ENCODE measurements at places on chromosomes 5 and 9. TPM values are rescaled to one million over a fixed set of nuclear protein-coding genes. Genes with fewer than 3 reads are reported as not detected.
A peak's percentile ranks its signal among the peaks of the same experiment; 100 is the strongest.

DNA sequence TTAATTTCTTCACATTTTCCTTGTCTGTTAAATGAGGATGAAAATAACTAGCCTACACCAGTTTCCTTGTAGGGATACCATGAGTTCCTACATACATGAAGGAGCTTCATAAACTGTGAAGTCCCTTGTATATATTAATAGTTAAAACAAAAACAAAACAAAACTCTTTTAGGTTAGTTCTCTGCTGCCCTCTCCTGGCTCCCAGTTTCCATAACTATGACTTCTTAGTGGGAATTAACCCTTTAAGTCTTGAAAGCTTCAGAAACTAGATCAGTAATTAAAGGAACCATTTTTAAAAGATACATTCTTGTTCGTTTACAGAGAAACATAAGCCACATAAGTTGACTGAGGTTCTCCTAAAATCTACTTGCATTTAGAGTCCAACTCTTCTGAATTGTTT is 500.0 kb upstream of the C9orf72 start:
- DNase-seq: peak; percentile 29
- no peak overlapping the region for H3K27ac ChIP-seq
- H3K27me3 ChIP-seq: no peaks in the 10 kb centered on the region
- no peaks in the 10 kb centered on the region for H3K36me3 ChIP-seq
- H3K4me3 ChIP-seq: no peak overlapping the region

DNA sequence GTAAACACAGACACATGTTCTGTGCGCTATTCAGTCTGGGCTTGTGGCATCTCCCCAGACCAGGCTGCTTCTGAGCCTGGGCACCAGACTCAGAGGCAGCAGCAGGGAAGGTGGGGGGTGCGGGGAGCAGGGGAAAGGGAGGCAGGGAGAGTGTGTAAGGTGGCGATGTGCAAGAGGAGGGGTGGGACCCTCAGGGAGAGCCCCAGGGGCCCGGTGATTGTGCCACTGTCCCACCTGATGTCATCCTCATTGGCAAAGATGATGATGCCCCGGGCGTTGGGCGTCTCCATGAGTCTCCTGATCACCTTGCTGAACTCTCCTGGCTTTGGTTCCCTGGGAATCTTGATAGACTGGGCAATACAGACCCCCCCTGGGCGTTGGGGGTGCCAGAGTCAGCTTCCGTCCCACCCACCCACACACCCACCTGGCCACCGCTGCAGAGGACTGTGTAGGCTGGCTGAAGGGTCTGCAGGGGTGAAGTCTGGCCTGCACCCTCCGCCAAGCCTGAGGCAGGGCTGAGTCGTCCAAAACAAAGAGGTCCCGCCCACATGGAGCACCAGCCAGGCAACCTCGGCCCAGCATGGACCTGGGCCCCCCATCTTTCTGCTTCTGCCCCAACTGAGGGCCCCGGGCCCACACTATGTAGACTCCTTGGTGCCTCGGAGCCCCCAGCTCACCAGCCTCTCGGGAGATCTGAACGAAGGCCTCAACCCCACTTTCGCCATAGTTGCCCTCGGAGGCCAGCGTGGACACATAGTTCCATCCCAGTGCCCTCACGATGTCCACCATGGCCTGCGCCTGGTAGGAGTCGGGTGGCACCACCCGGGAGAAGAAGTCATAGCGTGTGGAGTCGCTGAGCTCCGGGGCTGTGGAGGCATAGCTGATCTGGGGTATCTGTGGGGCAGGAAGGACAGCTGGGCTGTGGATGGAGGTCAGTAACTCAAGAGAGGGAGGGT is 3.7 kb downstream of the GRM6 start:
- H3K36me3 ChIP-seq: peaks cover 22% of the 10 kb centered on the region
- H3K4me1 ChIP-seq: peaks cover 3% of the 10 kb centered on the region
- H3K4me3 ChIP-seq: no peak overlapping the region
- H3K27me3 ChIP-seq: peaks cover 27% of the 10 kb centered on the region

- H3K4me3 ChIP-seq: no peak overlapping the region
- H3K4me1 ChIP-seq: peaks cover 33% of the 10 kb centered on the region
- H3K36me3 ChIP-seq: peaks cover 5% of the 10 kb centered on the region
- no peak for DNase-seq
- H3K27me3 ChIP-seq: peaks cover 8% of the 10 kb centered on the region
Observed at GRCh38 chr5:116502138-116502537, 72.5 kb downstream of the SEMA6A start.

- H3K27me3 ChIP-seq: peaks cover 4% of the 10 kb centered on the region
- no peak overlapping the region for H3K27ac ChIP-seq
- DNase-seq: no peak
- H3K4me3 ChIP-seq: no peak overlapping the region
Observed at GRCh38 chr5:151534350-151534749, 56.8 kb downstream of the FAT2 start.

GRCh38 chr9:118751848-118752223 is 617.4 kb downstream of the BRINP1 start:
- no peak for DNase-seq
- no peaks in the 10 kb centered on the region for H3K27me3 ChIP-seq
- H3K4me3 ChIP-seq: no peak overlapping the region

DNA sequence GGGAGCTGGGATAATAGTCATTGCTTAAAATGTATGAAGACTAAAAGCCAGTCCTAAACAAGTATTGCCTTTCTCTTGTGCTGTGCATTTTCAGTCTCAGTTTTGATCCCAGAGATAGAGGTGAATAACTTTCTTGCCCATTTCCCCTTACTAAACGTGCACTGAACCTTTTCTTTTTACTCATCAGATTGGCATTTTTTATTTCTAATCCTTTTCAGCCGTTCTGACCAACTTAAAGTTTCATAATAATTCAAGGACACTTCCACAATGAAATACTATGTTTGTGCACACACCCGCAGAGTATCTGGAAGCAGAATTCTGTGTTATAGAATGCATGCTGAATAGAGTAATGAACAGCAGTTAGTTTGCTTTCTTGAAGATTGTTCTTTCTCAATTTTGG is 343.6 kb downstream of the LRRC70 start:
- peaks cover 3% of the 10 kb centered on the region for H3K27me3 ChIP-seq
- no peak overlapping the region for H3K27ac ChIP-seq
- no peaks in the 10 kb centered on the region for H3K36me3 ChIP-seq
- no peaks in the 10 kb centered on the region for H3K4me1 ChIP-seq
- no peak overlapping the region for H3K4me3 ChIP-seq
- no peak for DNase-seq

DNA sequence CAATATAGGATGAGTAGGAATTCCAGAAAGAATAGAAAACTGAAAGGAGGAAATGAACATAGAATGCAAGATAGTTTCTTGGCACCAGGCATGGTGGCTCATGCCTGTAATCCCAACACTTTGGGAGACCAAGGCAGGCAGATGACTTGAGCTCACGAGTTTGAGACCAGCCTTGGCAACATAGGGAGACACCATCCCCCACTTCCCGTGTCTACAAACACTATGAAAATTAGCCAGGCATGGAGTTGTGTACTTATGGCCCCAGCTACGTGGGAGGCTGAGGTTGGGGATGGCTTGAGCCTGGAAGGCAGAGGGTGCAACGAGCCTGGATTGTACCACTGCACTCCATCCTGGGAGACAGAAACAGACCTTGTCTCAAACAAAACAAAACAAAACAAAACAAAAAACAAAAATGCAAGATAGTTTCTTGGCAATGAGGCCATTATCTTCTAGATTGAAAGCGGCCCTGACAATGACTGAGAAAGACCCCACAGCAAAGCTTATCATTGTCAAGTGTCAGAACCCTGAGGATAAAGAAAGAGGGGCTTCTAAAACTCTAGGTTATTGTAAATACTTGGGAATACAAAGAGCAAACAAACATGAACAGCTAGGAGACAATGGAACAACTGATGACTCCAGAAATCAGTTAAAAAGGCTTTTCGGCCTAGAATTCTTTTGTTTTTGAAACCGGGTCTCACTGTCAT is 9.2 kb downstream of the SQSTM1 start:
- no peak for DNase-seq
- peaks cover 15% of the 10 kb centered on the region for H3K4me1 ChIP-seq
- no peak overlapping the region for H3K4me3 ChIP-seq
- H3K27ac ChIP-seq: no peak overlapping the region
- H3K27me3 ChIP-seq: peaks cover 4% of the 10 kb centered on the region

- H3K27me3 ChIP-seq: peaks cover 5% of the 10 kb centered on the region
- no peaks in the 10 kb centered on the region for H3K4me1 ChIP-seq
- no peak overlapping the region for H3K4me3 ChIP-seq
- H3K36me3 ChIP-seq: no peaks in the 10 kb centered on the region
Observed at GRCh38 chr5:174319551-174319950, 274.0 kb downstream of the NSG2 start.

DNA sequence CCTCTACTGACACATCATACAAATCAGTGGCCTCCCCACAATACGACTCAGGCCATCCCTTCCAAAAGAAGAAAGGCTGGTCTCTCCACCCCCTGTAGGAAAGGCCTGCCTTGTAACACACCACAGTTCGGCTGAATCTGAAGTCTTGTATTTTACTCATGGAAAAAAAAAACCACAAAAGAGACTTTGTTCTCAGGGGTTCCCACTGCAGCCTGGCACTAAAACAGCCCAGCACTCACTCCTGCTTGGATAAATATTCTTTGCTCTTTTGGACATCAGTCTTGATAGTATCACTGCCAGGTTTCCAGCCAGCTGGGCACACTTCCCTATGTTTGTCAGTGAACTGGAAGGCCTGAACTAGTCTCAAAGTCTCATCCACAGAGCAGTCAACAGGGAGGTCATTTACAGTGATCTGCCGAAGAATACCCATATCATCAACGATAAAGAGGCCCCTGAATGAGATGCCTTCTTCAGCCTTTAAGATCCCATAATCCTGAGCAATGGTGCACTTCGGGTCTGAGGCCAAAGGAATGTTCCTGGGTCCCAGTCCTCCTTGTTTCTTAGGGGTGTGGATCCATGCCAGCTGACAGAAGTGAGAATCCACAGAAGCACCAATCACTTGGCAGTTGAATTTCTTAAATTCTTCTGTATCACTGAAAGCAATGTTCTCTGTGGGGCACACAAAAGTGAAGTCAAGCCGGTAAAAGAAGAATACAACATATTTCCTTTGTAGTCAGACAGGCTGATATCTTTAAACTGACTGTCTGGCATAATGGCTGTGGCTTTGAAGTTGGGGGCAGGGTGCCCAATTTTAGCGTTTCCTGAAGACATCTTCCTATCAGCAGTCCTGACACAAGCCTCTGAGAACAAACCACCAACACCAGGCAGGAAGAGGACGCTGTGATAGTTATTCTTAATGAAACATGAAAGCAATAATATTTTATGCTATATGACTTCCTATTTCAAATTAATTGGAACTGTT is 198.1 kb downstream of the LURAP1L start:
- no peaks in the 10 kb centered on the region for H3K36me3 ChIP-seq
- DNase-seq: no peak
- no peaks in the 10 kb centered on the region for H3K4me1 ChIP-seq
- no peak overlapping the region for H3K4me3 ChIP-seq

DNA sequence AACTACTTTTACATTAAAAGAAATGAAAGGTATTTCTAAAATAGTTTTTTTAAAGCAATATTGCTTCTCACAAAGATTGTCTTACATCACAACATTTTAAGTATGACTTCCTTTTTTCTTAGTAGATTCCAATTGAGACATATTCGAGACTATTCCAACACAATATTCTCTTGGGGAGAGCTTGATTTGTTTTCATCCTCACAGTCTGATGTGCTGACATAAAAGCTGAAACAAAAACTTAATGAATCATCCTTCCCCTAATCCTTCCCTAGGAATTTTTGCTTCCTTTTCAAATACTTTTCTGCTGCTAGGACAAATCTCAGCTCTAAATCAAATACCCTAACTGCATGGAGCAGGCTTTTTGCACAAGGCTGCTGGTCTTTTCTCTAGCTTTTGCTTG is 245.8 kb upstream of the MAP3K1 start:
- no peak for DNase-seq
- peaks cover 1% of the 10 kb centered on the region for H3K27me3 ChIP-seq
- H3K27ac ChIP-seq: no peak overlapping the region
- peaks cover 6% of the 10 kb centered on the region for H3K4me1 ChIP-seq
- H3K4me3 ChIP-seq: no peak overlapping the region

DNA sequence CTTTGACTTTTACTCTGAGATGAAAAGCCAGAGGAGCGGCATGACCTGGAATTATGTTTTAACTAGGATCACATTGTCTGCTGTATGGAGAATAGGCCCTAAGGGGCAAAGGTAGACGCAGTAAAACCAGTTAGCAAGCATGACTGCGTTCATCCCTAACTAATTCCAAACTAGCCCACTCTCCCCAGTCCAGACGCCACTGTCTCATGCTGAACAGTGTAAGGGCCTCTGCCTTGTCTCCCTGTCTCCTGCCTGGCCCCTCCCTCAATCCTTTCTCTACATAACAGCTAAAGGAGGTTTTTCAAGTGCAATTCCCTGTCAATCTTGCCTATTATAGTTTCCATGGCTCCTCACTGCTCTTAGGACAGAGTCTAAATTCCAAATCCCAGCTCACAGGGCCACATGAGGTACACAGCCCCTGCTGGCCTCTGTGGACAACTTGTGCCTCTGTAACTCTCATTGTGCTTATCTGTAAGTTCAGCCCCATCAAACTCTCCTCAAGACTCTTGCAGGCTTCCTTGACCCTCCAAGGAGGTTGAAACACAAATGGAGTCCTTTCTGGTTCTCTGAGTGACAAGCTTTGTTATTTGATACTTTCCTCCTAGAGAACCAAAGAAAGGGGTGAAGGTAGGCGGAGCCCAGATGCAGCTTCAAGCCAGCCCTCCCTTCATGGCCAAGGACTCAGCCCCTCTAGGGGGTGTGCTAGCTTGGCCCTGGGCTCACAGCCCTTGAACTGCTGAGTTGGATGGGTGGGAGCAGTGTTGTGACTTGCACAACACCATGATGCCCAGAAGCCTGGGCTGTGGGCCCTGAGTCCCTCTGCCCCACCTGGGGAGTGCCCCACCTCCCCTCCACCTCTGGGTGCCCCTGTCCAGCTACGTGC is 16.0 kb upstream of the SLC22A4 start:
- no peak overlapping the region for H3K4me3 ChIP-seq
- H3K36me3 ChIP-seq: no peaks in the 10 kb centered on the region
- H3K27me3 ChIP-seq: peaks cover 10% of the 10 kb centered on the region
- H3K4me1 ChIP-seq: peaks cover 8% of the 10 kb centered on the region
- no peak overlapping the region for H3K27ac ChIP-seq
- DNase-seq: no peak

- H3K27me3 ChIP-seq: no peaks in the 10 kb centered on the region
- no peaks in the 10 kb centered on the region for H3K36me3 ChIP-seq
- DNase-seq: no peak
- H3K4me1 ChIP-seq: no peaks in the 10 kb centered on the region
Observed at GRCh38 chr5:73587923-73588322, 22.4 kb downstream of the UTP15 start.

BHMT2 gene
- not detected for total RNA-seq

SCAI gene
- total RNA-seq: 13.7 TPM

PLEKHG4B gene
- 49.4 TPM for total RNA-seq

MYO10 gene
- total RNA-seq: 23.1 TPM

SOHLH1 gene
- total RNA-seq: not detected

All from glutamatergic neuron (in vitro differentiated cells).